NCI-H1436 (cell line): ENCODE measurements at places on chromosomes 2 and 18.
A peak's percentile ranks its signal among the peaks of the same experiment; 100 is the strongest.

DNA sequence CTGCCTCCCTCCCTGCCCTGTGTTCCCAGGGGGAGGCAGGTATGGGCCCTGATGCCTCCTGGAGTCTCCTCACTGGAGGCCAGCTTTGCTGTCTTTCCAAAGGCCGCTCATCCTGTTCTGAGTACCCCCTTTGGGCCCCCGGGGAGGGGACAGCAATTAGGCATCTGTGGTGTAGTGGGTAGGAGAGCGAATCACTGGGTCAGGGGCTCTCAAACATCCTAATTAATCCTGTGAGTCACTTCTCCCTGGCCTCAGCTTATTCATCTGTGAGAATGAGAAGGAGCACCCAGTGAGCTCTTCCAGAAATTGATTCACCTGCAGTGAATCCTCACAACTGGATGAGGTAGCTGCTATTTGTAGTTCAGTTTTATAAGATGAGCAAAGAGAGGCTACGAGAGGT lies 16.4 kb downstream of the TET3 start:
- DNase-seq, result no peak

- DNase-seq, result no peak
These were observed 205.7 kb downstream of the TPGS2 start for GRCh38 chr18:36623091-36623490.

DNA sequence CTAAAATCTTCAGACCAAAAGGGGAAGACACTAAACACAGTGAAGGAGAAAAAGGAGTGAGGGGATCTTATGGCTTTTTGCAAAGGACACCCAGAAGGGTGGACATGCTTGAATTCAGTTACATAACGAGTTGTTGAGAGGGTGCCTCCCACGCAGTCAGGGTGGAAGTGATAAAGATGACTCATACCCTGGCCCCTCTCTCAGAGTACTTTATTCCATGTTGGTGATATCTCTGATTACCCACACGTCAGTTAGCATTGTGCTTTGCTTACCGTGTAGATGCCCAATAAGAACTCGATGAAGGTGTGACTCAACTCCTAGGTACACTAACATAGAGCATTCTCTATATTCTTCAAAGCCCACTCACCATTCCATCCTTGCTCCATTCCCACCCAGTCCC lies 44.4 kb downstream of the EN1 start:
- DNase-seq, result no peak

GRCh38 chr18:54983041-54983686 lies 23.9 kb upstream of the CCDC68 start:
- DNase-seq, result peak; percentile 2

- no peak for DNase-seq
These were observed 10.7 kb downstream of the GPR45 start for GRCh38 chr2:105252271-105252670.

DNA sequence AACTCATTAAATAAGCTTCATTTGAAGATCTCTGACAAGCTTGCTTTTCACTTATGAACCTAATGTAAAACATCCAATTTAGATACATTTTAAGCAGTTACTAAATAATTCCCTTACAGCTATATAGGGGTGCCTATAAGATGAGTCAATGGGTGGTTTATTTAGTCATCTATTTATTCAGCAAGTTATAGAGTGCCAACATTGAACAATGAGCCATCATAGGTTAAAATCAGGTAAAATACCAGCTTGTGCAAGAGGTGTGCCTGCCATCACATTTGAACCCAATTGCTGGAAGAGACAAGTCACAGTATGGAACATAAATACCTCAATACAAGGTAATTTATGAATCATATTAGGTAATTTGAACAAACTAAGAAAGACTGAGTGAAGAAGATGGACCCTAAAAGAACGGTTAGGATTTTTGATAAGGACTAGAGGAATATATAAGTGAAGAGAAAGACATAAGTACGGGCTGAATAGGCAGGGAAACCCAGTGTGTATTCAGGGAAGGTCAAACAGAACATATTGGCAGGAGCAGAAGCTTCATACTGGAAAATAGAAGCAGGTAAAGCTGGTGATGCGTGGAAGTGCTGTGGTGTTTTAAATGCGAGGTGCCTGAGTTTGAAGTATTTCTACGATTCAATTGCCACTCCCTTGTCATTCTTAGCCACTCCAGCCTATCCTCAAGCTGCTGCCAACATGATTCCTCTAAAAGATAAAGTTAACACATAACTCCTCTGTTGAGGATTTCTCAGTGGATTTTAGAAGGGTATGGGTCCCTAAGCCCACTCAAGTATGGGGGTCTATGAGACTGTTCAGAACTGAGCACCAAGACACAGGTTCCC lies 18.9 kb upstream of the STAT4 start:
- no peak for DNase-seq
